ENCODE measurements at places on chromosomes 6 and 20.

GRCh38 chr6:108732091-108732870 lies 115.9 kb upstream of the ARMC2 start:
- DNase-seq: no peak

- no peak for DNase-seq
Observed at GRCh38 chr6:54802775-54803634, 43.6 kb upstream of the FAM83B start.

DNA sequence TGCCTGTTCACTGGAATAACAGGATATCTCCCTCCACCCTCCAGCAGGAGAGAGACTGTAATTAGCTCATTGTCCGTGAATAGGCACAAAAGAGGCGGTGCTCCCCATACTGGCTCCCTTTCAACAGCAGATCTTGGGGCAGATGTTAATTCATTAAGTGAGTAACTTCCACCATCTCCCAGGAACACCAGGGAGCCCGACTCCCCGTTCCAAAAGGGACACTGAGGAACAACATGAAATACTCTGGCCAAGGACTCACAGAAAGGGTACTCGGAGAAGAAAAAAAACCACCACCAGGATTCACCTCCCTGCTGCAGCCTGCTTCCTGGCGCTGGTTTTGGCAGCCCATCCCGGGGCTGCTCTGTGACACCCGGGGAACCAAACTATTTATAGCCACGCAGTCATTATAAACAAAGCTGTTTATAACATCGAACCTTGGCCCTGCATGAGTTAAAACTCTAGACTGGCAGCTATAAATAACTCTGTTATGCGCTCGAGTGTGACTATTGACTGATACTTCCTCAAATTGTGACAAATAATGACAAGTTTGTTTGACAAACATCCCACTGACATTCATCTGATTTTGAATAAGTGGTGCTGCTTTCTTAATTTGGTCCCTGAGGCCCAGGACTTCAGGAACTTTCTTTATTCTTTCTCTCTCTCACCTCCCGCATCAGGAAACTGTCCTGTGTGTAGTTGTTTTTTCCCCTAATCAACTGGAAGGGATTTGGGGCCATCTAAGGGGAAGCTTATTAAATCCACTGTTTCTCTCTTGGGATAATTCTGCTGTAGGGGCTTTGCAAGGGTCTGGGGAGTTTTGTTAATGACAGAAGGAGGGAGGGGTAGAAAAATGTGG lies 521.6 kb downstream of the CD83 start:
- no peak for DNase-seq

GRCh38 chr6:168916576-168917211 lies 337.0 kb downstream of the THBS2 start:
- no peak for DNase-seq

GRCh38 chr6:136962661-136963060 lies 40.6 kb downstream of the SLC35D3 start:
- no peak for DNase-seq

GRCh38 chr6:161584051-161584450 lies 310.2 kb upstream of the AGPAT4 start:
- no peak for DNase-seq

GRCh38 chr6:129059650-129060049 lies 176.7 kb downstream of the LAMA2 start:
- DNase-seq: no peak

DNA sequence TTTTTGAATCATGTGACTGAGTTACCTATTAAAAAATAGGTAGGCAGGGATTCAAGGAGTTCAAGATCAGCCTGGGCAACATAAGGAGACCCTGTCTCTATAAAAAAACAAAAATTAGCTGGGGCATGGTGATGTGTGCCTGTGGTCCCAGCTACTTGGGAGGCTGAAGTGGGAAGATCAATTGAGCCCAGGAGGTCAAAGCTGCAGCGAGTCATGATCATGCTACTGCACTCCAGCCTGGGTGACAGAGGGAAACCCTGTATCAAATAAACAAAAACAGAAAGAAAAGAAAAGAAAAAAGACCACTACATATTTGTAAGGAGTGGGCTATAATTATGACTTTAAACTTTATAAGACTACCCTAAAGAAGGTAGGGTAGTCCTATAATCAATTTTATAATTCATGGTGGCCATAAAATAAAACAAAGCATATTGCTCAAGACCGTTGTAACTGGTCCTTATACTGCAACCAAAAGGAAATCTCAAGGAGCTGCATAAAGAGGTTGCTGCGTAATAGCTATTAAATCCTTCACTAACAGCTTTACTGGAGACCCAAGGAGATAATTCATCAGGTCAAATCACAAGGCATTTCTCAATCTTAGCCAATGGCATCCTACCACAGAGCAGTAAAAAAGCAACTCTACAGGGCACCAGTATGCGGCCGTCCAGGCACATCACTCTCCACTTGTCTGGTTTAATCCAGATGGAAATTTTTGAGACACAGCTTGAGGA lies 13.5 kb downstream of the PIGU start:
- DNase-seq: no peak

GRCh38 chr6:131572686-131573415 lies at the start of gene ARG1:
Gene ARG1 (plus strand): TSS chr6:131573226. CDS start chr6:131573283, 57 bp downstream.
- no peak for DNase-seq

Data from stimulated activated CD8-positive, alpha-beta memory T cell treated with anti-CD3 and anti-CD28 coated beads, Interleukin-15, amount 100 ng/mL, for 4 hours (primary cell).